ENCODE measurements at places on chromosomes 3 and 15. TPM values are rescaled to one million over a fixed set of nuclear protein-coding genes. Genes with fewer than 3 reads are reported as not detected.

Gene NEK10
- 7.0 TPM for total RNA-seq

Gene IREB2
- total RNA-seq, result 23.4 TPM

Gene TNFAIP8L3
- total RNA-seq, result 13.0 TPM

Gene CACNA2D3
- total RNA-seq, result not detected

Gene HESX1
- 1.4 TPM for total RNA-seq

Gene MOBP
- under 0.01 TPM for total RNA-seq

Gene TRANK1
- total RNA-seq, result 7.7 TPM

Gene RASSF1
- total RNA-seq, result 36.9 TPM

Gene MASP1
- total RNA-seq, result 56.8 TPM

Gene MYL3
- not detected for total RNA-seq

Gene TUSC7
- not detected for total RNA-seq

Gene IVD
- 46.3 TPM for total RNA-seq

Gene PRSS50
- 0.12 TPM for total RNA-seq

Gene CD200R1
- total RNA-seq, result not detected

Gene FBXL22
- 0.22 TPM for total RNA-seq

Gene PLSCR5
- not detected for total RNA-seq

Gene STRIT1
- not detected for total RNA-seq

Gene ITGA11
- total RNA-seq, result 2.8 TPM

Gene KLHL40
- not detected for total RNA-seq

Gene MYO1E
- 103 TPM for total RNA-seq

Gene CAMKV
- total RNA-seq, result not detected

Gene OXSM
- 14.4 TPM for total RNA-seq

Gene SLC51B
- 0.33 TPM for total RNA-seq

Gene UBE2E2
- 54.9 TPM for total RNA-seq

Gene SLC9C1
- 0.12 TPM for total RNA-seq

Gene TMCO5A
- total RNA-seq, result not detected

Gene GOLGA6D
- not detected for total RNA-seq

Gene OXTR
- total RNA-seq, result 12.1 TPM

Gene ZNF609
- 16.0 TPM for total RNA-seq

Gene MYLK
- total RNA-seq, result 611 TPM

Gene NSUN3
- 13.6 TPM for total RNA-seq

Gene GPR87
- not detected for total RNA-seq

Gene LRRC2
- 7.4 TPM for total RNA-seq

Gene GOLGA6A
- total RNA-seq, result not detected

Gene UPK1B
- total RNA-seq, result not detected

All from uterine smooth muscle cell (primary cell).